ENCODE measurements at places on chromosomes 2 and 18. TPM values are rescaled to one million over a fixed set of nuclear protein-coding genes. Genes with fewer than 3 reads are reported as not detected.
A peak's percentile ranks its signal among the peaks of the same experiment; 100 is the strongest.

The C2orf81 gene
- total RNA-seq, result under 0.01 TPM

- DNase-seq, result no peak
These were observed 76.0 kb downstream of the CEP192 start for GRCh38 chr18:13067124-13067523.

DNA sequence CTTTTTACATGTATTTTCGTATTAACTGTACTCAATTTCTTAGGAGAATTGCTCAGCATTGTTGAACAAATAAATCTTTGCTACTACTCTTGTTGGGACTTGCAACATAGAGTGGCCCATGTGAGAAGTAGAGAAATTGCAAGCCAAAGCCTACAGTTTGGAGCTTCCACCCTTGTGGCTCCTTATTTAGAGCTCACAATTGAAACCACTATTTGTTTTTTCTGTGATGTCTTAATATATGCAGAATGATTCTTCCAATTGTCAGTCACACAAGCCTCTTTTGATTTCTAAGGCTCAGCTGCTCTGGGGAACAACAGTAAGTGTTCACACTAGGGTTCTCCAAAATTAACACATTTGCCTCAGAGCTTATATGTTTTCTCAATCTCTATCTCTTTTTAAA lies 60.2 kb upstream of the GALNT13 start:
- DNase-seq, result no peak

- no peak for DNase-seq
These were observed 2.2 kb downstream of the ONECUT2 start for GRCh38 chr18:57437402-57437765.

DNA sequence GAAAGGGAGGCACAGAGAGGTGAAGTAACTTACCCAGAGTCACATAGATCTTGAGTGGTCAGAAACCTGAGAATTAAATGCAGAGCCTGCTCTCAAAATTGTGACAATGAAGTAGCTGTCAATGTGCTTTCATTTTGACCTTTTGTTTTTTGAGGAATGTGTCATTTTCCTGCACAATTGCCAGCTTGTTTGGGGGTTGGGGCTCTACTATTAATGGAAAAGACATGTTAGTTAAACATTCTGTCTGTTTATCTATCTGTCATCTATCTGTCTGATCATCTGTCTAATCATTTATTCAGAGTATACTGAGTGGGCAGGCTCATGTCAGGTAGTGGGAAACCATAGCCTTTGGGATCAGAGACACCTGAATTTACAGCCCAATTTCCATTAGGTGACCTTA lies 428.4 kb downstream of the TSN start:
- DNase-seq, result no peak

GRCh38 chr2:205754924-205755321 lies 72.6 kb downstream of the NRP2 start:
- DNase-seq, result peak; percentile 30

The ZCCHC2 gene
- total RNA-seq, result 3.6 TPM

The EHD3 gene
- total RNA-seq, result 39.8 TPM

GRCh38 chr2:195212586-195212985 lies 444.4 kb upstream of the SLC39A10 start:
- no peak for DNase-seq

- no peak for DNase-seq
These were observed 917 bp upstream of the PRKAG3 start for GRCh38 chr2:218832520-218832919.

GRCh38 chr18:35497027-35497369 lies 762 bp downstream of the INO80C start:
- DNase-seq, result peak; percentile 51

- no peak for DNase-seq
These were observed 48.7 kb downstream of the PKP4 start for GRCh38 chr2:158505448-158505934.

The TMEM37 gene
- total RNA-seq, result under 0.01 TPM

- peak; percentile 81 for DNase-seq
These were observed 66.2 kb downstream of the STAT1 start for GRCh38 chr2:190947711-190948251.

- no peak for DNase-seq
These were observed 136.5 kb downstream of the RNF144A start for GRCh38 chr2:7053650-7054265.

DNA sequence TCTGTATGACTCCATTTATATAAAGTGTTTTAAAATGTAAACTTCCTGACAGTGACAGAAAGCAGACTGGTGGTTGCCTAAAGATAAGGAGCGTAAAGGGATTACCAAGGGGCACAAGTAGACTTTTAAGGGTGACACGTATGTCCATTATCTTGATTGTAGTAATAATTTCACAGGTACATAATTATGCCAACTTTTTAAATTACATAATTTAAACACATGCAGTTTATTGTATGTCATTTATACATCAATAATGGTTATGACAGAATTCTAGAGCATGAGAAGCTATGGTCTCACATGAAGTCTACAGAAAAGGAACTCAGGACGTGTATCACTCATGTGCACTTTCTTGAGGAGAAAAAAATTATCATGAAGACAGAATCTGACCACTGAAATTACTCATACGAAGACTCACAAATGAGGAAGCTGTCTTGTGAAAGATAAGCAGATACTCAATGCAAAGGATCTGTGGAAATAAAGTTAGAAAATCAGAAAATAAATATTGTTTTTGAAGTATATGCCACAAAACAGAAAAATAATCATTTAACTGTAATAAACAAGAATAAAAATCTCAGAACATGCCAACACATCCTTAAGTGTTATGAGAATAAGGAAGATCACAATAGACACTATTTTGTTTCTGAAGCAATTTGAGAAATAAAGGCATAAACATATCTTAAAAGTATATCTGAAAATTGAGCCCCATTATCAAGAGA lies 84.4 kb downstream of the TMEM131 start:
- DNase-seq, result peak; percentile 58

The BBS5 gene
- 1.4 TPM for total RNA-seq

The GYPC gene
- 53.6 TPM for total RNA-seq

- no peak for DNase-seq
These were observed 326.9 kb downstream of the LPIN1 start for GRCh38 chr2:12073217-12073852.

- no peak for DNase-seq
These were observed 28.4 kb upstream of the NEB start for GRCh38 chr2:151762694-151763093.

DNA sequence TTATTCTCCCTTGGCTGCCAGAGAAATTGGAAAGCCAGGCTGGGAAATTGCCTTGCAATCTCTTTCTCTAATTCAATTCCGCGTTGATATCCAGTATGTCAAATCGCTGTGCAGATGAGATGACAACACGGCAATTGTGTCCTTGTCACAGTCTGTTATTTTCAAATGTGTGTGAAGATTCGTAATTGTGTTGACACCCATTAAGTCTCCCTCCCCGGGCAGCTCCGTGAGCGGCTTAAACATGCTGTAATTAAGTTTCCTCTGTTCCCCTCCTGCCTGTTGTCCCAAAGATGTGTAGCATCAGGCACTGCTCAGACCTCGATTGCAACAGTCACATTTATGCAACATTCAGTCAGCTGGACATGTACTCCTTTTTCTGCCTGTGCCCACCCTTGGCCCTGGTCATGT lies 209.5 kb downstream of the LPIN1 start:
- no peak for DNase-seq

DNA sequence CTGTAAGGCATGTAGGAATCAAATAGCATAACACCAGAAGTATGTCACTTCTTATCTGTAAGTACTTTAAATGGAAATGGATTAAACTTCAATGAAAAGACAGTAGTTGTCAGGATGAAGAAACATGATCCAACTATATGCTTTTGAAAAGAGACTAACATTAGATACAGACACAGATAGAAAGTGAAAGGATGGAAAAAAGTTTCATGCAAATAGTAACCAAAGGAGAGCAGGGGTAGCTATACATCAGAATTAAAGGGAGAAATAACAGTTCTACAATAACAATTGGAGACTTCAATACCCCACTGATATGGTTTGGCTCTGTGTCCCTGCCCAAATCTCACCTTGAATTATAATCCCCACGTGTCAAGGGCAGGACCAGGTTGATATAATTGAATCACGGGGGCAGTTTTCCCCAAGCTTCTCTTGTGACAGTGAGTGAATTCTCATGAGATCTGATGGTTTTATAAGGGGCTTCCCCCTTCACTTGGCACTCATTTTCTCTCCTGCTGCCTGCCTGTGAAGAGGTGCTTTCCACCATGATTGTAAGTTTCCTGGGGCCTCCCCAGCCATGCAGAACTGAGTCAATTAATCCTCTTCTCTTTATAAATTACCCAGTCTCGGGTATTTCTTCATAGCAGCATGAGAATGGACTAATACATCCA lies 205.4 kb upstream of the CDH2 start:
- no peak for DNase-seq

The NEMP2 gene
- 2.2 TPM for total RNA-seq

The CNDP1 gene
- total RNA-seq, result not detected

The TUBA4B gene
- total RNA-seq, result not detected

DNA sequence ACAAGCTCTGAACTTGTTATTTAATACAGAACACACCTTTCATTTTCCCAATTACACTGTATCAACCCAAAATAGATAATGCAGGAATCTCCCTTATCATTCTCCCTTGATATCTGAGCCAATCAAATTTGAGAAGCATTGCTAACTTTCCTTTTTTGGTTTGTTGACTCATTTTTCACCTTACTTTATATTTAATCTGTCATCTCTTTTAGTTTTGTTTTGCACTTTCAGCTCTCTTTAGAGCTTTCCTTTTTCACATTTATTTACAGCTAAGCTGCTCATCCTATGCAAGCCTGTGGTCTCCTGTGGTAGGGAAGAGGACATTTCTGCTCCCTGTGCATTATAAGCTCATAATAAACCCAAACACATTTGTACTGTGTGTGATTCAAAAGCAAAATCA lies 50.1 kb downstream of the ITGAV start:
- DNase-seq, result no peak

GRCh38 chr2:237935740-237936452 lies 30.9 kb upstream of the UBE2F start:
- DNase-seq, result peak; percentile 45

GRCh38 chr2:126891681-126892500 lies 6.8 kb upstream of the TEX51 start:
- no peak for DNase-seq

DNA sequence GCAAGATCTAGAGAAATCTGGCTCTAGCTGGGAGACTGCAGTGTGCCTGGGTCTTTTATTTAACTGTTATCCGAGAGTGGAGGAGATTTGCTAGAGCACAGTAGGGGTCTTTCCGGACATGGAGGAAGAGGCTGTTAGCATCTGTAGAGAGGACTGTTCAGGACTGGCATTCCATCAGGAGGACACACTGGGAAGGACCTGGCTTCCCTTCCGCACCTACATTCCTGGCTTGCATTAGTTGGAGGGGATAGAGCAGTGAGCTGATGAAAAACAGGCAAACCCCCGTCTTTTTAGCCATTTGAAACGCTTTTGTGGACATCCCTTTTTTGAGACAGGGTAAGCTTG lies 874 bp upstream of the PIEZO2 start:
- no peak for DNase-seq

DNA sequence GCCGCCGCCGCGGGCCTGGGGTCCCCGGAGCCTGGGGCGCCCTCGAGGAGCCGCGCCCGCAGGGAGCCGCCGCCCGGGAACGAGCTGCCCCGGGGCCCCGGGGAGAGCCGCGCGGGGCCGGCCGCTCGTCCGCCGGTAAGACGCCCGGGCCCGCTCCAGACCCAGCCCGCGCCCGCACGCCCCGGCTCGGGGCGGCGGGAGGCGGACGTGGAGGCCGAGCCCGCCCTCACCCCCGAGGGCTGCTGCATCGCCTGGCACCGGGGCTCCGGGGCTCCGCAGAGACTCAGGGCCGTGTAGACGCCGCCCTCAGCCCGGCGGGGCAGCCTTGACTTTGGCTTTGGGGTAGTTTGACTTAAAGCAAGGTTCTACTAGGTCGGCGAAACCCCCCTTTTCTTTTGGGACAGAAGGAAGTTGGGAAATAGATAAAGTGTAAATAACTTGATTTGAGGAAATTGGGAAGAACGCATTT lies 335 bp downstream of the ERFE start:
- no peak for DNase-seq

GRCh38 chr2:12776521-12776961 lies 59.8 kb downstream of the TRIB2 start:
- DNase-seq, result no peak

The DCDC2C gene
- total RNA-seq, result not detected

The CCL20 gene
- total RNA-seq, result not detected

- no peak for DNase-seq
These were observed 30.9 kb downstream of the METTL21A start for GRCh38 chr2:207594264-207594663.

The TEX51 gene
- total RNA-seq, result not detected

- DNase-seq, result peak; percentile 72
These were observed 47.0 kb upstream of the PLEKHM3 start for GRCh38 chr2:208072250-208072892.

DNA sequence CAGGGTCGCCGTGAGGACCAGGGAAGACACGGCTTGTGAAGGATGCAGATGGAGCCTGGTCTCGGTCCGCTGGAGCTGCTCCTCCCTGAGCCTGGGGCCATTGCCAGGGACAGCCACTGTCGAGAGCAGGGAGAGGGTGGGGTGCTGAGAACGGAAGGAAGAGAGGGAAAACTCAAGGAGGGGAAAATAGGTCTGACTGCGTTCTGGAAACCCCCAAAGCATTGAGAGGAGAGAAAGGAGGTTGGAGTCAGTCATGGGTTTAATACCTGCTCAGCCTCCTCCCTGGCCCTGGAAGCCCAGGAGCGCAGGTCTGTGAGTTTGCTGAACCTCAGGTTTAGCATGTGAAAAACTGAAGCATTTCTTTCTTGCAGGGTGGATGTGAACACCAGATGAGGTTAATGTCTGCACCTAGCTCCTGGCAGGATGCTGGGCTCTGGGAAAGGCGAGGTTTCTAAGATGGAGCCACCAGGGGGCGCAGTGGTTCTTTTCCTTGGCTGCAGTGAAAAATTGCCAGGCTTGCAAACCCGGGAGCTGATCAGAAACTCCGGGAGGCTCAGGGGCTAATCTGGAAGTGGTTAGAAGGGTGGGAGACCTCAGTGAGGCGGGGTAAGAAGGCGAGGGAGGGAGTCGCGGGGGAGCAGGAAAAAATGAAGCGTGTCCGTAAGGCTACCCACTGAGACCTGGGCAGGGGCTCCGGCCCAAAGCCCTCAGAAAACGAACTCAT lies 33.6 kb upstream of the RNF149 start:
- peak; percentile 61 for DNase-seq

The SLC19A3 gene
- total RNA-seq, result not detected

DNA sequence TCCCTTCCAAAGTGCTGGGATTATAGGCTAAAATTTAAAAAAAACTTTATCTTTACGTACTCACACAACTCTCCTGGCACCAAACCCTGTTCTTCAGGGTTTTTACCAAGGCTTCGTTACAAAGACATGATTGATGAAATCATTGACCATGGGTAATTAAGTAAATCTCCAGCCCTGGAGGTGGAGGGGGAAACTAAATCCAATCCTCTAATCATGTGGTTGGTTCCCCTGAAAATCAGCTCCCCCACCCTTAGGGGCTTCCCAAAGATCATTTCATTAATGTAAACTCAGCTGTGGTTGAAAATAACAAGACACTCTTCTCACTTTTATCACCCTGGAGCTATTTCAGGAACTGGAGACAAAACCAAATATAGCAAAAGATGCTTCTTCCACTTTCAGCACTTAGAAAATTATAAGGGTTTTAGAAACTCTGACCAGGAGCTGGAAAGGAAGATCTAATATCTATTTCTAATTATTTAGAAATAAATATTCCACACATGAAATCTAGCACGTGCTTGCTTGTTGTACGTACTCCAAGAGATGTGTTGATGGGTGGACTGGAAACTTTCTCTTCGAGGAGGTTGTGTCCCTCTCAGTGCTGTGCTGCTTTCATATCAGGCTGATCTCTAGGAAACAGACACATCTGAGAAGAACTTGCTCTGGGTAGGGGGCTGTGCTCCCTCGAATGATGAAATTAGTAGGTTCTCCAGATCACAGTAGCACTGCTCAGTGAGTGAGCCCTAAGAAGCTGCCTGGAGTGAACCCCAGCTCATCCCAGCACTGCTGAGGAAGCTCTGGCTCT lies 67.2 kb downstream of the SMAD4 start:
- no peak for DNase-seq

The IL1B gene
- total RNA-seq, result 3.6 TPM
